ENCODE measurements at places on chromosomes 4 and X.

DNA sequence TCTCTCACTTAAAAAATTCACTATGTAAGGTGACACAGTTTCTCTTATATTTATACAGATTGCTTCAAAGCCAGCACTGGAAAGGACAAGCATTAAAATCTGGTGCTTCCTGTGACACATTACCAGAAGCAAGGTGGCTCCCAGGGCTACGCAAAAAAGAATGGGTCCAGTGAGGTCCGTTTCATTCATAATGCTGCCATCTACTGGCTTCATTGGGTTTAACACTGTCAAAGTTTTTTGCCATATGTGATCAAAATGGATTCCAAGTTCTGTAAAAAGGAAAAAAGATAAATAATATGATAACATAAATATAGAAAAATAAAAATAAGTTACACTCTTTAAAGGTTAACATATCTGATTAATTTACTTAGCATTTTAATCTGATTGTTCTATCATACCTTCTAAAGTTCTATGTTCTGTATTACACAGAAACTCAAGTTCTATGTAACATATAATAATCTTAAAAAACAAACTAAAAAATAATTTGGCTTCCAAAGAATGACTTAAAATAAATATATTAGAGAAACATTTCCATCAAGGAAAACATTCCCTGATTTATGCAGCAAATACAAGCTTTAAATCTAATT, 22.1 kb downstream of the YIPF7 start:
- ATAC-seq: peak; percentile 66

DNA sequence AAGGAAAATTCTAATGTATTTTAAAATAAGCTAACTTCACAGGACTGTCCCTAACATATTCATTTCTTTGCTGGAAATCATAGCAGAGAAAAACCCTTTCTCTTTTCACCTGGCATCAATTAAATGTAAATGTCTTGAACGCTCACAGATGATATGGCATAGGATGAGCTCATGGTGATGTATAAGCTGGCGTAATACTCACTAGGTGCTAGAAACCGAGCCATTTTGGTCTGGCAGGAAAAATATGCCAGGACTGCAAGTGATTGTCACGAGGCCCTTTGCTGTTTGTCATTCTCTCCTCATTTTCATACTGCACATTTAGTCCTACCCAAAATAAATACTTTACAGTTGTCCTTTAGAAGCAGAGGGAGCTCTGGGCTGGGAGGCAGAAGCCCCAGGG, 222.7 kb upstream of the LNX1 start:
- ATAC-seq: no peak

- no peak for ATAC-seq
Measured at GRCh38 chr4:56229947-56230346, 157.3 kb downstream of the AASDH start.

DNA sequence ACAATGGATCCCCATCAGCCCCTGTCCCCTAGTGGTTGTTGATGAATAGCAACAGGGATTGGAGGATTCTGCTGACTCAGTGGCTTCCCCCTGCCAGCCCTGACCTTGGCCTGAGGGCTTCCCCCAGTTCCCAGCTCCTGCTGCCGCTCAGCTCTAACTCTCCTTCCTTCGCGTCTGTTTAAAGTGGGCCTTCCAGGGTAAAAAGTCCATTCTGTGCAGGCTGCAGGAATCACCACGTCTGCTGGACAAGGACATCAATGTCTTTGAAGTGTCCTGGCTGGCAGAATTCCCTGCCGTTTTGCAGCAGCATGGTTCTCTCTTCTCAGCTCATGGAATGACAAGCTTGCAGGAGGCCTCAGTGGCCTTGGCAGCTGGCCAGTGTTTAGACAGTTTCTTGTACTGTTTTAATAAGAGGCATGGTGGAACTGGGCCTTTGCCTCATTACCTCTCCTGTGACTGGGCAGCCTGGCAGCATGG, 152.5 kb upstream of the STX18 start:
- no peak for ATAC-seq

- ATAC-seq: no peak
Measured at GRCh38 chr4:189022440-189023035, 883.3 kb downstream of the TRIML1 start.

- no peak for ATAC-seq
Measured at GRCh38 chr4:1178300-1179088, 6.1 kb upstream of the SPON2 start.

GRCh38 chrX:3129256-3129655, 88.0 kb downstream of the ARSF start:
- ATAC-seq: no peak

All from activated CD4-positive, CD25-positive, alpha-beta regulatory T cell treated with anti-CD3 and anti-CD28 coated beads, Interleukin-2, amount 50 U/mL, for 24 hours (primary cell).